ENCODE measurements at places on chromosomes 4 and X. TPM values are rescaled to one million over a fixed set of nuclear protein-coding genes. Genes with fewer than 3 reads are reported as not detected.

CENPVL1 gene
- total RNA-seq, result not detected

DNA sequence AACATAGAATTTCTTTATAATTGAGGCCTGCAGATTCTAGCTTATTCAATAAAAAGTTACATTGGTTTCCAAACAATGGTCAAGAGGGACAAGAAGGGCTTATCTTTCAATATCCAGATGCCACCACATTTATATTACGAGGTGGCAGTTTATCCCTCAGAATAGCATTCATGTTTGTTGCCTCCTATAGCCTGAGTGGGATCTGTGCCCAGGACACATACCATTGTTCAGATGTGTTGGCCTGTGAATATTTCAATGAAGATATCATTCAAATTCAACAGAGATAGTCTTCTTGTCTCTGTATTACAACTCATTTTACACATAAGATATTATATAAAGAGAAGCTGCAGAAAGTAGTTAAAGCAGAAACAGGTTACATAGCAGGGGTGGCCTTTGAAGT lies 20.5 kb downstream of the GLRB start:
- no peaks in the 10 kb centered on the region for H3K27me3 ChIP-seq
- no peaks in the 10 kb centered on the region for H3K36me3 ChIP-seq
- H3K4me1 ChIP-seq, result no peaks in the 10 kb centered on the region
- no peak overlapping the region for H3K27ac ChIP-seq
- no peak for DNase-seq

DNA sequence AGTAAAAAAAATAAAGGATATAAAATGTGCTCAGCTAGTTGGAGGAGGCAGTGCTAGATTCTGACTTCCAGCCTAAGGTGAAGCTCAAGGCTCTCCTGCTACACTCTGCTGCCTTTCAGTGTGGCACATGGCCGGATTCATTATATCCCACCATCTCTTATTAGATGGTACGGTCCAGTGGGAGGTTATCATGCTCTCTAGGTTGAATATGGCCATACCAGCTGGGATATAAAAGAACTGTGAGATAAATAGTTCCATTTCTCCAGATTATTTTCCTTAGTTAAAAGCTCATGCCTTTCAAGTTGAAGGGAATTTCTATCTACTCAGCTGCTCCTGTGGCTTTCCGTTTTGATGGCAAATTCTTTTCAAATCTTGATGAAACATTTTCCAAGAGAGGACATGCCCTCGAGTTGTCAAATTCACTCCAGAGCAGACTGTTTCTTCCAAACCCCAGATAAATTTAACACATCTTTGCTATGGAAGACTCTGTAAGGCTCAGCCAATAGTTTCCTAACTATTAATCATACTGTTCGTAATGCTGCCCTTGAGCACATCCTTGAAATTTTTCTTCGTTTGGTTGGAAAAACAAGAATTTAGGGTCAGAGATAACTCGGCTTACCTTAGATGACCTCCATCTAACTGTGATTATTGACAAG lies 2.2 kb upstream of the MGARP start:
- no peak overlapping the region for H3K27ac ChIP-seq
- H3K27me3 ChIP-seq, result peaks cover 27% of the 10 kb centered on the region
- no peak overlapping the region for H3K4me3 ChIP-seq
- DNase-seq, result no peak
- peaks cover 11% of the 10 kb centered on the region for H3K4me1 ChIP-seq

TMEM47 gene
- not detected for total RNA-seq

DNA sequence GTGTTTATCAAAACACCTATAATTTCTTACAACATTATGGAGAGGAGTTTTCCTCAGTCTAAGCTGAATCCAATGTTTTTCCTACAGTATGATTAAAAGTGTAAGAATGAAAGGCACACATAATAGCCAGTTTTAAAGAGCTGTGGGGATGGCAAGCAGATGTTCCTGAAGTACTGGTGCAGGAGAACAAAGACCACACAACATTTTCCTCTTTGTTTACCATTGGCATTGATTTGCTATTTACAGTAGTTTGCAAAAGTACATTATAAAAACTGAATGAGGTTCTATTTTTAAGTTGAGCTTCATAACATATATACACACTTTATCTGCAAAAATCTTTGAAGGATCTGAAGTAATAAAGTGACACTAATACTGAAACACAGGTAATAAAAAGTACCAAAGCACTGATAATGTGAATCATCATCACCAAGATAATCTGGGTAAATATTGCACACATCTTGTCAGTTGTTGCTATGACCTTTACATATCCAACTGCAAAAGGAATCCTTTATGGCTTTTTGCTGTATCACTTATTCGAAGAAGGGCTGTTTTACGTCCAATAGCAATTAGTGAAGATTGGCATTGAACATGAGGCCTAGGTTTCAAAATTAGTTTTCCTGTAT lies 22.5 kb downstream of the TCEAL1 start:
- no peaks in the 10 kb centered on the region for H3K4me1 ChIP-seq
- H3K4me3 ChIP-seq, result no peak overlapping the region
- no peaks in the 10 kb centered on the region for H3K27me3 ChIP-seq
- no peak overlapping the region for H3K27ac ChIP-seq

GRCh38 chr4:176883108-176883550 lies 90.4 kb upstream of the VEGFC start:
- no peaks in the 10 kb centered on the region for H3K4me1 ChIP-seq
- no peaks in the 10 kb centered on the region for H3K36me3 ChIP-seq
- no peak for DNase-seq

DNA sequence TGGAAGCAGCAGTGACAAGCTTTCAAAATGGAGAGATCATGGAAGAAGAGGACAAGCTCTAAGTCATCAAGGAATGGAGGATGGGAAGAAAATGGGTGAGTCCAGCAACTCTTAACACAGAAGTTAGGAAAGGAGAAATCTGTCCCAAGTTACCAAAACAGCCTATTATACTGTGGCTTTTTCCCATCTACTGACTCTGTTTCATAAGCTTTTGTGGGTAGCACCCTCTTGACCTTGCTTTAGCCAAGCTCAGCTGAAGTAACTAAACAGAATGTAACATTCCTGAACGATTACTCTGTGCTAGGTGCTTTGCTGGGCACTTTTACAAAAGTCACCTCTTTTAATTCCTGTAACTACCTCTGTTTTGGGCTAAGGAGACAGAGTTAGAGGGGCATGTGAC lies 54.9 kb downstream of the MAP7D2 start:
- no peaks in the 10 kb centered on the region for H3K27me3 ChIP-seq
- H3K4me1 ChIP-seq, result peaks cover 2% of the 10 kb centered on the region
- H3K36me3 ChIP-seq, result no peaks in the 10 kb centered on the region

- DNase-seq, result no peak
- H3K27me3 ChIP-seq, result peaks cover 5% of the 10 kb centered on the region
- no peak overlapping the region for H3K27ac ChIP-seq
- no peak overlapping the region for H3K4me3 ChIP-seq
Measured at GRCh38 chr4:38905652-38906385, 38.2 kb downstream of the FAM114A1 start.

DNA sequence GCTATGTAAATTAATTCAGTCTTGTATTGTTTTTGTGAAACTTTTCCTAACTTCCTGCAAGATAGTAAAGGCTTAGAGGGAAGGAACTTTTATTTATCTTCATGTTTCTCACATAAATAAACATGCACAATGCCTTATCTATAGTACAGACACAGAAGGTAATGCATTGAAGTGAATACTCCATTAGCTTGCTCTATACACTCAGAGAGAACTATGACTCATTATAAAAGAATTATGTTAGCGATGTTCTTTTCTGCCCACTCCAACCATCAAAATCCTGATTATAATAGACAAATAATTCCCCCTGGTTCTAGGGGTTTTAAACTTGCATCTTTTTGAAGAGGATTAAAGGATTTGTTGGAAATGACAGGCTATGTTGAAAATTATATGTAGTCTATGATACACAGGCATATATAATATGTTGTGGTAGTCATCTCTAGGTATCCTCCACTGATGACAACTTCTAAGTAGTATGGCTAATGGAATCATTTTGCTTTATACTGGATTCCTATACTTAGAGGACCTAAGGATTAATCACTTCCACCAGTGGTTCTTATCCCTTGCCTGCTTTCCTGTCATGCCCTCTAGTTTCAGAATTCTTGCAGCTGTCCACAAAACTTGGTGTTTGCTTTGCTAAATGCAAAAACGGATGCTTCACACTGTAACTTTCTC lies 115.7 kb downstream of the NDST4 start:
- H3K27me3 ChIP-seq, result no peaks in the 10 kb centered on the region
- H3K36me3 ChIP-seq, result no peaks in the 10 kb centered on the region
- no peak overlapping the region for H3K4me3 ChIP-seq
- DNase-seq, result no peak

GRCh38 chr4:184896868-184897715 lies 71.3 kb upstream of the ACSL1 start:
- no peak for DNase-seq
- H3K27me3 ChIP-seq, result peaks cover 51% of the 10 kb centered on the region
- peaks cover 3% of the 10 kb centered on the region for H3K36me3 ChIP-seq
- H3K4me1 ChIP-seq, result peaks cover 5% of the 10 kb centered on the region
- H3K27ac ChIP-seq, result no peak overlapping the region
- no peak overlapping the region for H3K4me3 ChIP-seq

DNA sequence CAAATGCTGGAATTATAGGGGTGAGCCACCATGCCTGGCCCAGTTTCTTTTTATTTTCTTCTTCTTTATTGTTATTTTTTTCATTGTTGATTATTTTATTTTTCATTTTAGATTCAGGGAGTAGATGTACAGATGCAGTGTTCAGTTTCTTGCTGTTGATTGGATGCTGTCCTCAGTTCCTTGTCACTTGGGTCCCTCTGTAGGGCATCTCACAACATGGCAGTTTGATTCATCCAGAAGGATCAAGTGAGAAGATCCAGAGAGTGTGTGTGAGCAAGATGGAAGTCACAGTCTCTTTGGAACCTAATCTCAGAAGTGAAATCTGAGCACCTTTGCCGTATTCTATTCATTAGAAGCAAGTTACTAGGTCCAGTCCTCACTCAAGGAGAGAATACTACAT lies 20.9 kb downstream of the HMGB3 start:
- H3K27ac ChIP-seq, result no peak overlapping the region
- no peak overlapping the region for H3K4me3 ChIP-seq
- H3K4me1 ChIP-seq, result no peaks in the 10 kb centered on the region
- no peak for DNase-seq
- H3K36me3 ChIP-seq, result no peaks in the 10 kb centered on the region

GAGE1 gene
- not detected for total RNA-seq

NXF2 gene
- not detected for total RNA-seq

GRCh38 chrX:97211070-97211469 lies 327.4 kb downstream of the RPA4 start:
- no peak overlapping the region for H3K4me3 ChIP-seq
- no peaks in the 10 kb centered on the region for H3K36me3 ChIP-seq
- DNase-seq, result no peak
- no peaks in the 10 kb centered on the region for H3K4me1 ChIP-seq

DNA sequence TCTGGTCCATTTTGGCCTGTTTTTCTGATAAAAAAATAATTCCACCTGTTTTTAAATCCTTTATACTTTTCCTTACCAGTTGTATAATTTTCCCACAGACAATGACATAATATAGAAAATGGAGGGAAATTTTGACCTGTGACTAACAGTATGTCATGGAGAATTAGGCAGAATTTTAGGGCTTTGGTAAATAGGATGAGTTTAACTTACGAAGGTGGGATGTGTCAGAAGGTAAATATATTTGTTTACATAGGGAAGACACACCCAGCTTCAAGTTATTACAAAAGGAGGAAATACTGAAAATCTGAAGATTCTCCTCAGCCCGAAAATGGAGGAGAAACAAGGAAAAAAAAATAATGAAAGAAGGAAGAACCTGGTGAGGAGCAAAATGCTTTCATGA lies 64.6 kb upstream of the PPP3CA start:
- DNase-seq, result no peak
- peak overlapping the region; percentile 75 for H3K27ac ChIP-seq
- peaks cover 4% of the 10 kb centered on the region for H3K27me3 ChIP-seq
- H3K4me1 ChIP-seq, result peaks cover 13% of the 10 kb centered on the region
- H3K4me3 ChIP-seq, result no peak overlapping the region

SHROOM3 gene
- not detected for total RNA-seq

DNA sequence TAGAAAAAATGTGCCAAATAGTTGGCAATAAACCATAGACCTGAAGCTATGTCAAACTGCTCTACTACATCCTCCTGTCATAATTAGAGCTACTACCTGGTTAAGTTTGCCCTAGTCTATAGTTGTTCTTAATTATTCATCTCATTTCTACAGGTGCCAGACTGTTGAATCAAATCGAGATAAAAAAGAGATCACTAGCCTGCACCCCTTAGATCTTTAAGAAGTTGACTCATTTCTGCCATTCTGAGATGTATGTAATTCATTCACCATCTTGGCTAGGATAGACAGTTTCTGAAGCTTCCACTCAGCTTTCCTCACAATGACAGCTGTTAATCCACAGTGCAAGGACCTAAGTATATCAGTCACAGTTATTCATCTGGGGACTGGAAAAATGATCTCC lies 452.1 kb upstream of the BOD1L1 start:
- no peak overlapping the region for H3K4me3 ChIP-seq
- H3K27ac ChIP-seq, result no peak overlapping the region
- H3K27me3 ChIP-seq, result no peaks in the 10 kb centered on the region
- no peaks in the 10 kb centered on the region for H3K4me1 ChIP-seq
- no peak for DNase-seq

Data from T-helper 17 cell (primary cell).